ENCODE measurements at places on chromosomes 2 and 18.

- H3K27me3 ChIP-seq = no peaks in the 10 kb centered on the region
- H3K4me3 ChIP-seq = peak overlapping the region; percentile 42
- H3K4me1 ChIP-seq = peaks cover 17% of the 10 kb centered on the region
- H3K27ac ChIP-seq = peak overlapping the region; percentile 62
- peaks cover 3% of the 10 kb centered on the region for H3K36me3 ChIP-seq
Measured at GRCh38 chr2:120109186-120110061, 96.5 kb downstream of the EPB41L5 start.

- DNase-seq = no peak
- no peaks in the 10 kb centered on the region for H3K4me1 ChIP-seq
- H3K36me3 ChIP-seq = no peaks in the 10 kb centered on the region
- H3K4me3 ChIP-seq = no peak overlapping the region
Measured at GRCh38 chr18:26003356-26003755, 87.1 kb downstream of the SS18 start.

GRCh38 chr2:28716265-28716865 lies 35.3 kb upstream of the PPP1CB start:
- peaks cover 25% of the 10 kb centered on the region for H3K4me1 ChIP-seq
- no peak overlapping the region for H3K4me3 ChIP-seq
- no peak for DNase-seq
- peak overlapping the region; percentile 78 for H3K27ac ChIP-seq
- H3K36me3 ChIP-seq = no peaks in the 10 kb centered on the region

GRCh38 chr2:236321415-236321814 lies 57.2 kb upstream of the ASB18 start:
- no peaks in the 10 kb centered on the region for H3K36me3 ChIP-seq
- H3K27ac ChIP-seq = no peak overlapping the region
- H3K4me3 ChIP-seq = no peak overlapping the region
- no peak for DNase-seq

DNA sequence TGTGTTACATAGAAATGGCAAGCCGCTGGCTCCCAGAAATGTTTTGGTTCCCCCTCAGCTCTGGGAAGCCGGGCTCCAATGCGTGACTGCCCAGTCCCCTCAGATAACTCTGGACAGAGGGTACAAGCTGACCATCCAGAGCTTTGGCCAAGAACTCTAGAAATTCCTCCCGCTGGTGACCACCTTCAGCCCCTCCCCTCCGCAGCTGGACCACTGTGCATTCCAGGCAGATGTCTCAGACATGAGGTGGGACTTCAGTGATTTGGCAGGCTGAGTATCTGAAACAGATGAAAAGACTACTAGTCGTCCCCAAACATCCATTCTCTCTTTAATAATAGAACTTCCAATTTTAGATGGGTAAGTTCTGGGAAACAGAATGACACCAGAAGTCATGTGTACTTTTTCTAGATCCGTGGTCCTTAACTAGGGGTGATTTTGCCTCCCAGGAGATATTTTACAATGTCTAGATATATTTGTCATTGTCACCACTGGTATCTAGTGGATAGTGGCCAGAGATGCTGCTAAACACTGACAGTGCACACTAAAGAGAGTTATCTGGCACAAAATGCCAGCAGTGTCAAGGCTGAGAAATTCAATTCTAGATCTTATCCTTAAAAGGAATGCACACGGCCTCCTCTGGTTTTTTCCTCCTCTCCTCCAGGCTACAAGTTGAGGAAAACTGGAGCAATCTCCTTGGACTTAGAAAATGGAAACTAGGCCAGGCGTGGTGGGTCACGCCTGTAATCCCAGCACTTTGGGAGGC lies 294.3 kb downstream of the SRBD1 start:
- no peak for DNase-seq
- H3K4me1 ChIP-seq = no peaks in the 10 kb centered on the region
- no peak overlapping the region for H3K4me3 ChIP-seq
- no peaks in the 10 kb centered on the region for H3K36me3 ChIP-seq

DNA sequence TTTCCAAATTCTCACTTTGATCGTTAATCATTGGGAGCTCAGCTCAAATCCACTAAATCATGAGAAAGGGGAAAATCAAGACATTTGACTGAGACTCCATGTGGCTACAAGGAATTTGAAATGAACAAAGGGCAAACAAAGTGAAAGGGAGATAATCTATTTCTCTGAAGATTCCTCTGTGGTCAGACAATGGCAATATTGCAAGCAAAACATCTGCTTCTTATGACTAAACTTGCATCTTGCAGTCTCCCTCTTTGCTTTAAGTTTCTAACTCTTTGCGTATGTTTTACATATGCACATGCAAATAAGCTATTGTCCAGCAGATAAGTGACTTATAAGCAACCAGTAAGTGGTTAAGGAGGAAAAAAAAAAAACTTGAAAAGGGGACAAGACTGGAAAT lies 299.1 kb upstream of the NXPH2 start:
- H3K27ac ChIP-seq = no peak overlapping the region
- no peak for DNase-seq
- no peaks in the 10 kb centered on the region for H3K4me1 ChIP-seq
- H3K36me3 ChIP-seq = no peaks in the 10 kb centered on the region
- no peak overlapping the region for H3K4me3 ChIP-seq

DNA sequence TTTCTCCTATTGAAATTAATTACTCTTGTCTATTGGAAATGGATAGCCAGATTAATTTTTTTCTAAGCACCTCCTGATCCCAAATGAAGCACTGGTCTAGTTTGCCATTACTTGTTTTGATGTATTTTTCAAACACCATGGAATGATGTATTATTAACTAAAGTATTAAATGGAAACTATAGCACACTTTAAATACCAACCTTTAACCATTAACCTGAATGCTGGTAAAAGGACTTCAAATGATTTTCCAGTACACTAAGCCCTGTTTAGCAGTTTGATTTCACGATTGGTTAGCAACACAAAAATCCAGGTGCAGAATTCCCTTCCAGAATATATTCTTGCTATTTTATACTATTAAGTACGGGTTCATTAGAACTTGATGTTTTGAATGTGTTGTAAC lies 37.3 kb downstream of the COL4A3 start:
- H3K27me3 ChIP-seq = no peaks in the 10 kb centered on the region
- no peaks in the 10 kb centered on the region for H3K4me1 ChIP-seq
- no peak for DNase-seq
- H3K36me3 ChIP-seq = no peaks in the 10 kb centered on the region
- H3K27ac ChIP-seq = no peak overlapping the region

DNA sequence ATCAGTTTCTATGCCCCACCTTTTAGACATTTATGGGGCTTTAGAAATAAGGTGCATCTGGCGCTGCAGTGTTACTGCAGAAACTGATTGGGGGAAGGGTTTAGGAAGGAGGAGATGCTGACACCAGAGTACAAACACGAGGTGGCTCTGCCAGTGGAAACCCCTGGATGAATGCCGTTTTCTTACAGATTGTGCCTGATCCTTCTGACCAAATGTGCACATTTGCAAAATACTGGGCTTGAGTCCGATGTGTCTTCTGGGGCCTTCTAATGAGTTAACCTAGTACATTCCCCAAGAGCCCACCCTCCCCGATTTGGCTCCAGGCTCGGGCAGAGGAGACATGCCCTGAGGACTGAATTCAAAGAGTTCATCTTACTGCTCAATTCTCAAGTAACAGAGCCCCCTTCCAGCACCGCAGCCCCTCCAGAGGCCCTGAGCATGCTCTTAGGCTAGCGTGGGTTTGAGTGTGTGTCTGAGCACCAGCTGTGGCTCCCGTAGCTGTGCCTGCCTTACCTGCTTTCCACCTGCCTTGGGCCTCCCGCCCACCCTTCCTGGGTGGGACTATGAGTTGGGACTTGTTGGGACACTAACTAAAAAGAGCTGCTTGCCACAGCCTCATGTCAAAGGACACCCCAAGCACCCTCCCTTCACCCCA lies 116.7 kb upstream of the COPS8 start:
- peaks cover 6% of the 10 kb centered on the region for H3K27me3 ChIP-seq
- no peak overlapping the region for H3K4me3 ChIP-seq
- DNase-seq = no peak
- H3K36me3 ChIP-seq = no peaks in the 10 kb centered on the region
- H3K4me1 ChIP-seq = peaks cover 2% of the 10 kb centered on the region
- H3K27ac ChIP-seq = no peak overlapping the region

- H3K4me1 ChIP-seq = peaks cover 24% of the 10 kb centered on the region
- no peaks in the 10 kb centered on the region for H3K36me3 ChIP-seq
- no peak for DNase-seq
- no peak overlapping the region for H3K4me3 ChIP-seq
- H3K27ac ChIP-seq = no peak overlapping the region
- no peaks in the 10 kb centered on the region for H3K27me3 ChIP-seq
Measured at GRCh38 chr18:55405893-55406406, 182.0 kb downstream of the TCF4 start.

DNA sequence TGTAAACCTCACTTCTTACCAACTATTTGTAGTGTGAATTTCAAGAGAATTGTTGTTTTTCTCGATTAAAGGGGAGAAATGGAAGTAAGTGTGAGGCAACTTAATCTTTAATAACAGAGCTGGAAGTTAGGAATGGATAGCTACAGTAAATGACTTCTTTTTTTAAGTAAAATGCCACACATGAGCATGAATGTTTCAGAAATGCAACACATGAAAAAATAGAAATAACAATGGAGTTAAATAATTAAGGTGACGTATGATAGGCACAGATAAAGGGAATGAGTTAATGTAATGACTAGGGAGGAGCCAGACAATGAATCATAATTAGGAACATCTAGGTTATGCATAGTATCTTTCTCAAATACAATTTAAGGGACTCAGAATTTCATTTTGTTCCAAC lies 3.4 kb downstream of the REL start:
- peak overlapping the region; percentile 85 for H3K27ac ChIP-seq
- no peaks in the 10 kb centered on the region for H3K27me3 ChIP-seq
- no peak for DNase-seq
- peaks cover 51% of the 10 kb centered on the region for H3K4me1 ChIP-seq
- H3K36me3 ChIP-seq = peaks cover 63% of the 10 kb centered on the region

GRCh38 chr18:48060346-48060745 lies 129.9 kb upstream of the SMAD2 start:
- no peak for DNase-seq
- no peak overlapping the region for H3K27ac ChIP-seq
- H3K4me3 ChIP-seq = no peak overlapping the region

GRCh38 chr2:23381084-23381483 lies 3.9 kb upstream of the KLHL29 start:
- no peaks in the 10 kb centered on the region for H3K36me3 ChIP-seq
- peak overlapping the region; percentile 86 for H3K27ac ChIP-seq
- peak overlapping the region; percentile 81 for H3K4me3 ChIP-seq
- H3K4me1 ChIP-seq = peaks cover 28% of the 10 kb centered on the region

- H3K36me3 ChIP-seq = no peaks in the 10 kb centered on the region
- no peaks in the 10 kb centered on the region for H3K4me1 ChIP-seq
- no peak for DNase-seq
- no peaks in the 10 kb centered on the region for H3K27me3 ChIP-seq
Measured at GRCh38 chr2:198052741-198053140, 248.3 kb downstream of the PLCL1 start.

- H3K4me3 ChIP-seq = peak overlapping the region; percentile 42
- no peak for DNase-seq
- peak overlapping the region; percentile 94 for H3K27ac ChIP-seq
- H3K4me1 ChIP-seq = peaks cover 98% of the 10 kb centered on the region
Measured at GRCh38 chr2:134272806-134273205, 18.9 kb downstream of the MGAT5 start.

DNA sequence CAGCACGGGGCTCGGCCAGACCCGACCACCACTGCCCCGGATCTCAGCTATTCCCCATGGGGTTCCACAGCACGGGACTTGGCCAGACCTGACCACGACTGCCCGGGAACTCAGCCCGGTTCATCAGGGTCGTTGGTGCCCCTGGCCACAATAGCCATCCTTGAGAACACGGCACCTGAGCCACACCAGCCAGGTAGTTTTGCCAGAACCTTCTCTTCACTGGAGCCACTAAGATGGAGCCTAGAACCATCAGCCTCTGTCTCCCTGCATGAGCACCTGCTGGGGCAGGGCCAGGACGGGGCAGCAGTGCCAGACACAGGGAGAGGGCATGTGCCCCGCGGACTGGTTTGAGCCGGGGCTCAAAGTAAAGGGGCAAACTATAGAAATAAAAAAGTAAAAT lies 11.4 kb upstream of the KCNG2 start:
- H3K27ac ChIP-seq = no peak overlapping the region
- H3K4me1 ChIP-seq = peaks cover 13% of the 10 kb centered on the region
- H3K4me3 ChIP-seq = no peak overlapping the region
- H3K27me3 ChIP-seq = peaks cover 53% of the 10 kb centered on the region
- DNase-seq = no peak
